ENCODE measurements at places on chromosomes 13 and 19. TPM values are rescaled to one million over a fixed set of nuclear protein-coding genes. Genes with fewer than 3 reads are reported as not detected.

DNA sequence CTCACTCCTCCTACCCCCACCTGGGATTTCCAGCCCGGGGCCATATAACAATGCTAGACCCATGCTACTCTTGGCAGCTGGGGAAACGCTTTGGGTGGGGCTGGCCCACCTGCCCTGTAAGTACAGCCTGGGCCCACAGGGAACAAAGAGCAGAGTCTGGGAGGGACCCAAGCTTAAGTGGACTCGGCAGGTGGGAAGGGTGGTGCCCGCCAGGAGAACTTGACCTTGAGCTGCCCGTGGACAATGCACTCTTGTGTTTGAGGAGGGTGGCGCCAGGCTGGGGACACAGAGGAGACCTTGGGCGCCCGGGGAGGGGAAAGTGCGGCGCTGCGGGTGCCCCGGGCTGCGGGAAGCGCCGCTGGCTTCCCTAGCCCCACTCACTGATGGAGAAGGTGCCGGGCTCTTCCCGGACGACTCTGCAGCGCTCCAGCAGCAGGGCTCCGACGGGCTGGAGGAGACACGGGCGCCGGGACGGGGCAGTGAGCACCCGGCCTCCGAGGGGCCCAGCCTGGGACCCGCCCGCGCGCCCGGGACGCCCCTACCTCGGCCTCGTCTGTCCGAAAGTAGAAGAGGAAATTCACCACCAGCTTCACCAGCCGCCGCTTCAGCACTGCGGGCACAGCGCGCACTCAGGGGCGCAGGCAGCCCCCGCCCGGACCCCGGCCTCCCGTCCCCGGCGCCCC lies 607 bp downstream of the PLEKHJ1 start:
- no peak for DNase-seq

DNA sequence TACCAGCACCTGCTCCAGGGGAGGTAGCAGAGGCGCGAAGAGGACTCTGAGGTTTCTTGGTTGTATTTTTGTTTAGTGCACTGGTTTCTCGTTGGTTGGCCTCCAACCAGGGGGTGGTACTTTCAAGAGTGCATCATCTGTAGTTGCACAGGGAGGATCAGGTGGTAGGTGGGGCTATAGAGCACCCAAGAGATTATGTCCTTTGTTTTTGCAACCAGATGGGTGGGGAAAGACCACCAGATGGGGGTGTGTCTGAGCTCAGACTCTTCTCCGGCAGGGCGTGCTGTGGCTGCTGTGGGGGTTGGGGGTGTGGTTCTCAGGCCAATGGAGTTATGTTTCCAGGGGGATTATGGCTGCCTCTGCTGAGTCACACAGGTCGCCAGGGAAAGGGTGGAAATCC lies 254.4 kb upstream of the KLF12 start:
- no peak for DNase-seq

DNA sequence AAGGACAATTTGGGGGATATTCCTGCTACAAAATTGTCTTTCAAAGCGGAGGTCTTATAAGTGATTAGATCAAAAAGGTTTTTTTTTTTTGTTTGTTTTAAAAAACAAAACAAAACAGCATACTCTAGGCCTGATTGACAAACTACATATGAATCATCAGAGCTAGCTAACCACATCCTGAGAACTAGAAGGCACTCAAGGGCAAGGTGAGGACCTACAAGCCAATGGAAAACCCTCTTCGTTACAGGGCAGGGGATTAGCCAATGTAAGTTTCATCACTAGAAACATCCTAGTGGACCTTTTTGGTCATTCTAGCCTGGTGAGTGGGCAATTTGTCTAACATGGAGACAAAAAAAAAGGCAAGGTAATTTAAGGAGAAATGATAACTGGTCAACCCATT lies 428.6 kb downstream of the RFC3 start:
- DNase-seq = no peak

The CARS2 gene
- total RNA-seq = 50.9 TPM

The ZNF583 gene
- total RNA-seq = 1.1 TPM
